ENCODE measurements at places on chromosomes 6 and 20.

DNA sequence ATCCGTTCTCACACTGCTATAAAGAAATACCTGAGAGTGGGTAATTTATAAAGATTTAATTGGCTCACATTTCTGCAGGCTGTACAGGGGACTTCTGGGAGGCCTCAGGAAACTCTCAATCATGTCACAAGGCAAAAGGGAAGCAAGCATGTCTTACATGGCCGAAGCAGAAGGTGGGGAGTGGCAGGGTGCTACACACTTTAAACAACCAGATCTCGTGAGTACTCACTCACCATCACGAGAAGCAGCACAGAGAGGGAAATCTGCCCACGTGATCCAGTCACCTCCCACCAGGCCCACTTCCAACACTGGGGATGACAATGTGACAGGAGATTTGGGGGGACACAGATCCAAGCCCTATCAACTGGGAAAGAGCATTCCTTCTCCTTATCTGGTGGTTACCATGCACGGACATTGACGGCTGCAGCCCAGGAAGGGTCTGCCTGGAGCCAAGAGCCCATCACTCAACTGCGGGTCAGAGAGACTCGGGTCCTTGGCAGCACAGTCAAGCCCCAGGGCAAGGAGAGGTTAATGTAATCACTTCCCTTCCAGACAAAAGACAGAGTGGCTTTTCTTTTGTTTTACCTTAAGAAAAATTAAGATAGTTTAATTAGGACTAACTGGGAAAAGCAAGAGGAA lies 112.3 kb upstream of the CST7 start:
- no peak for DNase-seq

- no peak for DNase-seq
These were observed 21.2 kb downstream of the RIOK1 start for GRCh38 chr6:7410851-7411250.

DNA sequence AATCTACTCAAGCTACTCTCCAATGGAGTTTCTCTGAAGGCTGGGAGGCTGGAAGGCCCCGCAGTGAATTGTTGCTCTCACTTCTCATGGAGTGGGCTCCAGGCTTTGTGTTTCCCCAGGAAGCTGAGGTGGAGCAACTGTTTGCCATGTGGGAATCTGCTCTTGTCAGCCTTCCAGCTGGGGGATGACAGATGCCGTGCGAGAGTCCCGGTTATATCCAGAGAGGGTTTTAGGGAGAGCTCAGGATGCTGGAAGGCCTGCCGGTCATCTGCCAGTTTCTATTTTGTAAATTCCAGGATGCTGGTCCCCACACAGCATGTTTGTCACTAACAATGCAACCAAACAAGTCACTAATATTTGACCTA lies 98.2 kb upstream of the NAA20 start:
- DNase-seq: no peak

DNA sequence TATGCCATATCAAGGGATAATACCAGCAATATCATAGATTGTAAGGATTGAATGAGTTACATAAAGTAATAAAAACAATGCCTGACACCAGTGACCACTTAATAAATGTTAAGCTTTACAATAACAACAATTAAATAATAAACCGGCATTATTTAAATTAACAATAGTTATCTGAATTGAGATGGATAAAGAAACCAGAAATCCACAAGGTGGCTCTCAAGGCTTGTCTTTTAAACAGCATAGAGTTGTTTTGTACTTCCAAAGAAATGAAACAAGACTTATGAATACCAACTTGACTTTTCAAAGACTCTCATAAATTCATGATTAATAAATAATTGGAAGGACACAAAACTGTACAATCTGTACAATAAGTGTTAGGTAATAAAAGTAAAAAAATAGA lies 203.1 kb downstream of the ASCC3 start:
- DNase-seq: no peak

- DNase-seq: no peak
These were observed 37.7 kb upstream of the DEFB112 start for GRCh38 chr6:50087231-50087954.

DNA sequence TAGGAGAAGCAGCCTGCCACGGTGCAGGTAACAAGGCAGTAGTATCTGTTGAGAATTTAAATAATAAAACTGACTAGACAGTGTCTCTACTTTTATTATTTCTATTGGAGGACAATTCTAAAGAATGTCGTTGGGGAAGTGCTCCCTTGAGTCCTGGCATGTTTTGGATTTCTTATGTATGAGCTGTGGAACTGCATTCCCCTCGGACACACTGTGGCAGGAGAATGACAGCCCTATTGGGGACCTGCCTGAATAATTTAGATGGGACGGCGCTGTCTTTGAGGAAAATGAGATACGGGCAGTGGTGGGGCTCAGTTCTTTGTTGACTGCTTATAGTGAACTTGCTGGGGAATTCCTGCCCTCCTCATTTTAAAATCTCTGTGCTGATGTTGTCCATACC lies 2.4 kb upstream of the SCP2D1 start:
- no peak for DNase-seq

DNA sequence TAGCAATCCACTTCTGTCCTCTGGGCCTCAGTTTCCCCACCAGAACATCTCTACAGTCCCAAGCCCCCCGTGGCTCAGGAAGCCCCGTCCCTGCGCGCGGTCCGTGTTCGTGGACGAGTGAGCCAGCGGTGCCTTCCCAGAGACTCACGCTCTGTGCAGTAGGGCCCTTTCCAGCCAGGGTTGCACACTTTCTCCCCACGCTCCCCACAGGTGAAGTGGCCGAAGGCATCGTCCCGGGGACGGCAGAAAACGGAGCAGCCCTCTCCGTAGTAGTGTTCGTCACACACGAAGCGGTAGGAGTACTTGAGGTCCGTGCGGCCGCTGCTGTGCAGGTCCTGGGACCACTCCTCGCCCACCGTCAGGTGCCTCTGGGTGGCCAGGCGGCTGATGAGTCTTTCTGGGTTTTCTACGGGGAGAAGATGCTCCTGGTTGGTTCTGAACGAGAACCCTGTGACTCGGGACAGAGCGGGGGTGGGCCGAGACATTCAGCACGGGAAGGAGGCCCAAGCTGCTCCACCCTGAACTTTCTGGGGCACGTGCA lies 2.7 kb downstream of the DLL1 start:
- DNase-seq: no peak

DNA sequence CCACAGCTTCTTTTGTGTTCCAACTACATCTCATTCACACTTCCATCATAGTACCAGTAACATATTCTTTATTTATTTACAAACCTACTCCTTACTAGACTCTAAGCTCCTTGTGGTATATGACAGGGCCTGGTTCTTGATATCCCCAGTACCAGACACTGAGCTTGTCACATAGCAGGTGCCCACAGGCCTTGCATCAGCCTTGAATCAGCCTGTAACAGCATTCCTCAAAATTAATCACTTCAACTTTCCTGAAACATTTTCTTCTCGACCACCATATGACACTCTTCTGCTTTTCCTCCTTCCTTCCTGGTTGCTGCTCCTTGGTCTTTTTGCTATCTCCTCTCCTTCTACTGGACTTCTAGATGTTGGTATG lies 24.7 kb upstream of the SRPK1 start:
- DNase-seq: no peak

- no peak for DNase-seq
These were observed 20.6 kb upstream of the CST3 start for GRCh38 chr20:23658336-23658735.

DNA sequence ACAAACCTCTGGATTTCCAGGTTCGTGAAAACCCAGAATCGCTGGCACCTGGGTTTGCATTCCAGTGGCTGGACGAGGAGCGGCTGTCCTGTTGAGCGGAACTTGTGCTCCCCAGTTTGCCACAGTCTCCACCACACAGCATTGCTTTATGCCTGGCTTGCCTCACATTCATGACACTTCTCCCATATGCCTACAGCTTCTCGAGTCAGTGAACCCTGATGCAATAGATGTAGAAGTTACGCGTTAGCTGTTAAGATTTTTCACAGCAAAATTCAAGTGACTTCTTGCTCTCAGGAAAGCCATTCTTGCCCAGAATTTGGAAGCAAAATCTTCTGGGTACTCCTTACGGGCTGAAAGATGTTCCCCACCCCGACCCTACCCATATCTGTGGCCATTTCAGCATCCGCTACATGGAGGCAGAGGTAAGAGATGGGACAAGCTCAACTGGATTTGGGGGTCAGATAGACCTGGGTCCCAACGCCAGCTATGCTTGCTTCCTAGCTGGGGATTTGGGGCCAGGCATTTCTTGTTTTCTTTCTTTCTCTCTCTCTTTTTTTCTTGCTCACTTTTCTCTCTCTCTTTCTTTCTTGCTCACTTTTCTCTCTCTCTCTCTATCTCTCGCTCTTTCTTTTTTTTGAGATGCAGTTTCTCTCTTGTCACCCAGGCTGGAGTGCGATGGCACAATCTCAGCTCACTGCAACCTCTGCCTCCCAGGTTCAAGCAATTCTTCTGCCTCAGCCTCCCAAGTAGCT lies 12.4 kb upstream of the GDAP1L1 start:
- DNase-seq: no peak

DNA sequence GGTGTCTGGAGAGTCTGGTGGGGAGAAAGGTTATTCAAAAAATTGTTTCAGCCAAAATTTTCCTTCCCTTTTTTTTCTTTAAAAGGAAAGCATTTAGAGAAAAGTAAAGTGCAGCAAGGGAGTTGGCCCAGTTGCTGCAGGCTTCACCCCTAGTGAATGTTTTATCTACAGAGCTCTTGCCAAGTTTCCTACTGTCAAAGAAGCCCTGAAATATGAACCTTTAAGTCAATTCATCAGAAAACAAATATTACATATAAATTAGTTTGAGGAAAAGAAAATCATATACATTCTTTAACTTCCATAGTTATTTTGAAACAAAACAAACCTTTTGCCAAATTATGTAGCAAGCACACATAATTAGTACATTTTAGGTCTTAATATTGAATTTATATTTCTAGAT lies 25.0 kb upstream of the HMGCLL1 start:
- no peak for DNase-seq

- no peak for DNase-seq
These were observed 462.5 kb downstream of the CDH26 start for GRCh38 chr20:60420676-60421229.

All from nucleus accumbens (tissue), 56 donors.